ENCODE measurements at places on chromosomes 2 and 18.
A peak's percentile ranks its signal among the peaks of the same experiment; 100 is the strongest.

DNA sequence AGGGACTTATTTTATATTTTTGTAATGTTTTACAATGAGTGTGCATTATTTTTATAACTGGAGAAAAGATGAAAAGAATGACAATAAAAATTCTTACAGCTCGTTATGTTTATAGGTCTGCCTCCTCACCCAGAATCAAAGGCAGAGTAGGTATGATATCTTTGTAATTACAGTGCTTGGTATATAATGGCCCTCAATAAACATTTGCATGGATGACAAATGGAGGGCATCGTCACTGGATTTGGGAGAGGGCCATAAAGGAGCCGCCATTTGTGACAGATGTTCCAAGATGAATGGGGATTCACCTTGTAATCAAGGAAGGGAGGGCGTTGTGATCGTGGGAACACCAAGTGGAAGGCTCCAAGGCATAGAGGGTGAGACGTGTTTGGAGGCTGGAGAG lies 22.6 kb upstream of the GIGYF2 start:
- DNase-seq = no peak

- no peak for DNase-seq
Measured at GRCh38 chr2:65079017-65079416, 22.8 kb downstream of the CEP68 start.

DNA sequence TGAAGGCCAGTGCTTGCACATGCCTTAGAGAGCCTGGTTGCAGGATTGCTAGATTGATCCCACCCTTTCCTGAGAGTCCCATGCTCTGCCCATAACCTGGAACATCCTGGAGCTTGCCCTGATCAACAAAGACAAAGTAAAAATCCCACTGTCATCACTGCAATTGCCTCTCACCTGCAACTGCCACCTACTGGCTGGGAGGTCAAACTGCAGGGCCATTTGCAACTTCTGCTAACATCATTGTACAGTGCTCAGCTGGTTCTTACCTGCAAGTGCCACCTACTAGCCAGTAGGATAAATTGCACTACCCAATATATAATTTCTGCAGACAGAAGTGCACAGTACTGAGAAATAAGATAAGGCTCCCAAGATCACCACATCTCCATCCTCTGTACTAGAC lies 947.5 kb downstream of the CPS1 start:
- DNase-seq = no peak

DNA sequence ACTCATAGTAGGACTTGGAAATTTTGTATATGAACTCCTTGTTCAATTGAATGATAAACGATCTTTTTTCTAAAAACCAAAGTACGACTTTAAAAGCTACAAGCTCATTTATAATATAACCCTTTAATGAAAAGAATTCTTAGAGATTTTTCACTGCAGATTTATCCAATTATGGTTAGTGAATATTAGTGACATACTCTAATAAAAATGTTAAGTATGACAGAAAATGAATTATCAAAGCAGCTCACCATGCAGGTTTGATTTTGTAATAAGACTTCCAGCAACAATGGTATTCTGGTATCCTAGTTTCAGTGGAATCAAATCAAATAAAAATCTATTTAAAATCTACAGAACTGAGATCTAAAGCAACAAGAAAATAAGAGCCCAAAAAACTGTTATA lies 38.5 kb downstream of the PRPF40A start:
- DNase-seq = no peak

DNA sequence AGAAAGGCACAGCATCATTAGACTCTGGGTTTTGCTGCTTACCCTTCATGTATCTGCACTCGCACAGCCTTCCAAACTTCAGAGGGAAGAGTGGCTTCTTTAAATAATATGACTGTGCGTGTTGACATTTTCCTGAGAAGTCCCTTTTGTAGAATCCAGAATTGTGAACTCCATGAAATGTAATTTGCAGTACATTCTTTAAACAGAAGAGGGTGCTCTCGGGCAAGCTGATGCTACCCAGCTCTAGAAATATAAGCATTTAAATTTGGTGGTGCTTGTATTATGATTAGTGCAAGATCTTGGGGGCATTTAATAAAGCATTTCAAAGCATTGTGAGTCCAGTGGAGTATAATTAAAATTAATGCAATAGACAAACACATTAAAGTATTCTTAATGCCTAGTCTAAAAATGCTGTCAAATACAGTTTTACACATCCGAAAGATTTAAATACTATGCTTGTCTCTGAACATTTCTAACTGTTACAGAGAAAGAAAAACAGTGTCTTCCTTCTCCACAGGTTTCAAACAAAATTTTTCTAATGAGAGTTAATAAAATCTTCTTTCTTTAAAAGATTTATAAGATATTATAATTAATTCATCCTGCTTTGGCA lies 17.3 kb upstream of the GTF2A1L start:
- DNase-seq = peak; percentile 66

GRCh38 chr2:207238831-207239701 lies 73.3 kb upstream of the KLF7 start:
- no peak for DNase-seq

DNA sequence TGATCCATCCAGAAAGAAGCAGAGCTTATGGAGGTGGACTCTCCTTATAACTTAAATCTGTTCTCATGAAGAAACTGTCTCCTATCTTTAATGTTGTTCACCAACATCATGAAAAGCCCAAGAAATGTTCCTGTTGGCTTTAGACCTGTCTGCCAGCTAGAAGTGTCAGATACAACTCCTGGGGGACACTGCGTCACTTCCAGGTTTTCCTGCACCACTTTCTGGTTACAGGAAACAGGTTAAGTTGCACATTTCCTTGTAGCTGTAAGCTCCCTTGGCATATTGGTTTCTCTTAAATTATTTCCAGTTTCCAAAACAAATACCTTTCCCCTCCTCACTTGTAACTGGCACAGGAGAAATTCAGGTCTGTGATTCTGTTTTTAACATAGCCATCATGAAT lies 2.9 kb downstream of the CEP68 start:
- no peak for DNase-seq

GRCh38 chr2:158600155-158600802 lies 143.5 kb downstream of the PKP4 start:
- no peak for DNase-seq

GRCh38 chr2:85826990-85827878 lies 61.6 kb downstream of the ST3GAL5 start:
- peak; percentile 82 for DNase-seq

DNA sequence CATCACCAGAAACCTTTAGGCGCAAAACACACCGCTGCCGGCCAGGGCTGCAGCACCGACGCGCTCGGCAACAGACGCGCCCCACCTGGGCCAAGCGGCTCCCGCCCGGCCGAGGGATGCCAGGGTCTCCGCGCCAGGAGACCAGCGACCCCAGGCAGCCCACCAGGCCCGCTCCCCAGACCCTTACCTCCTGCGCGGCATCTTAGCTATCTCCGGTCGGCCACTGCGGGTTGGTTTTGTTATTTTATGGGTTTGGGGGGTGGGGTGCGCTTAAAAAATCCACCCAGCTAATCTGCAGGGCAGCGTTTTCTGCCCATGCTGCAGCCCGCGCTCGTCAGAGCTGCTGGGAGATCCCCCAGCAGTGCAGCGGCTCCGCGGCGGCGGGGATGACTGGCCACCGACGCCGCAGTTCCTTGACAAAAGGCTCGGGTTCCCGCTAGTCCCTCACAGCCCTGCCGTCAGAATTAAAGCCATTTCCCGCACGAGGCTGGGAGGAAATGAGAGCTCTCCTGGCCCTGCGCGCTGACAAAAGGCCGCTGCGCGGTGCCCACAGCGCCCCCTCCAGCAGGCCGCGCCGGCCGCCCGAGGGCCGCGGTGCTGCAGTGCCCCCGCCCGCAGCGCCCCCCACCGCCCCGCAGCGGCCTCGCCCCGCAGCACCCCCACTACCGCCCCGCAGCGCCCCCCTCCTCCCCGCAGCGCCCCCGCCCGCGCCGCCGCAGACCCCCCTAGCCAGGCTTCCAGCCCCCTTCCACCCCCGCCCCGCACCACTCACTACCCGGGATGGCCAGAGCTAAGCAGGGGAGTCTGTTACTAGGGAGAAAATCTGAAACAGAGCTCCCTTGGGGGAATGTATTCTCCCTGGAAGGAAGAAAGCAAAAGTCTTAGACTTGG lies at the start of gene ADD2:
Gene ADD2, minus strand, starts transcription at position 502 of the 891 bp plus-strand sequence. CDS start 61,792 bp downstream, outside the sequence.
- peak; percentile 40 for DNase-seq

DNA sequence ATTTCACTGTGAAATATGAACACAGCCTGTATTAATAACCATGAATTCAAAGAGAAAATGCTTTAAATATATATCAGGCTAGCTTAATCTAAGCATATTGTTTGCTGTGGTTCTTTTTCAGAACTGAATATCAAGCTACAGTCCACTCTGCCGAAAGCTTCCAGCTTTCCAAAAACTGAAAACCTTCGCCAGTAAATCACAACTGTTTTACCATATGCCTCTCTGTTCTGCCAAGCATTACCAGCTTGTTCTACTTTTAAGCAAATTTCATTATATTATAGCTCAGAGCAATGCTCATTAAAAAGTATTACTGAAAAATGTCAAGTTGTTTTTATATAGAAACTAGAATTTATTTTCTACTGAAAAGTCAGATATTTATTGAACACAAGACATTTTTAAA lies 277.4 kb downstream of the NRXN1 start:
- DNase-seq = no peak

GRCh38 chr2:72132981-72133720 lies 14.5 kb downstream of the CYP26B1 start:
- peak; percentile 26 for DNase-seq

DNA sequence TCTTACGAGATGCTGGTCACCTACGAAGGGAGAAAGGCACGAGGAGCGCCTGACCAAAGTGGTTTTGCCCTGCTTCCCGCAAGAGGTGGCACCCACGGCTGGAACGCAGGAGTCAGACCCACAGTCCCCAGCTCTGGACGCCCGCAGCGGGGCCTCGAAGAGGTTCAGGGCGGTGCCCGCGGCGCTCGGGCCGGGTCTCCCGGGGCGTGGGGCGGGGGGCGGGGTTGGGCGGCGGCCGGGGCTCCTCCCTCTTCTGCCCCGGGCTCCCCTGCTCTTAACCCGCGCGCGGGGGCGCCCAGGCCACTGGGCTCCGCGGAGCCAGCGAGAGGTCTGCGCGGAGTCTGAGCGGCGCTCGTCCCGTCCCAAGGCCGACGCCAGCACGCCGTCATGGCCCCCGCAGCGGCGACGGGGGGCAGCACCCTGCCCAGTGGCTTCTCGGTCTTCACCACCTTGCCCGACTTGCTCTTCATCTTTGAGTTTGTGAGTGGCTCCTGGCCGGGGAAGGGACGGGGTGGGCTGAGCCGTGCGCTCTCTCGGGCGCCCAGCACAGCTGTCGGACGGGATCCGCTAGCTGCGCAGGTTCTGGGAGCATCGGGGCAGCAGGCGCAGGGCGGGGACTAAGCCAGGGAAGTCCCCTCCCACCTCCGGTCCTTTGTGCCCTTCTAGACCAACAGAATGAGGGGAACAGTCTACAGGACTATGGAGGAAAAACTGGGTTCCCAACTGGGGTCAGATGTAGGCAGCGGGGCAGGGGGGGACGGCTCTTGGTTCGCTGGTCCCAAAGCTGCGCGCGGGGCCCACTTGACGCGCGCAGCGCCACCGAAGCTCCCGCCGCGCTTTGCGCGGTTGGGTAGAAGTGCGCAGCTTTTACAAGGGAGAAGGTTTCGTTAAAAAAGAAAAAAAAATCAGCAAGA lies at the start of gene MAL:
Gene MAL, plus strand, starts transcription at position 303 of the 914 bp plus-strand sequence. Its CDS starts 85 bp downstream, at position 388.
- DNase-seq = no peak

GRCh38 chr18:28584731-28585130 lies 407.8 kb upstream of the CDH2 start:
- no peak for DNase-seq

- DNase-seq = peak; percentile 94
Measured at GRCh38 chr2:27428978-27429541, 629 bp downstream of the NRBP1 start.

- no peak for DNase-seq
Measured at GRCh38 chr2:102735416-102736109, 26.3 kb upstream of the TMEM182 start.

DNA sequence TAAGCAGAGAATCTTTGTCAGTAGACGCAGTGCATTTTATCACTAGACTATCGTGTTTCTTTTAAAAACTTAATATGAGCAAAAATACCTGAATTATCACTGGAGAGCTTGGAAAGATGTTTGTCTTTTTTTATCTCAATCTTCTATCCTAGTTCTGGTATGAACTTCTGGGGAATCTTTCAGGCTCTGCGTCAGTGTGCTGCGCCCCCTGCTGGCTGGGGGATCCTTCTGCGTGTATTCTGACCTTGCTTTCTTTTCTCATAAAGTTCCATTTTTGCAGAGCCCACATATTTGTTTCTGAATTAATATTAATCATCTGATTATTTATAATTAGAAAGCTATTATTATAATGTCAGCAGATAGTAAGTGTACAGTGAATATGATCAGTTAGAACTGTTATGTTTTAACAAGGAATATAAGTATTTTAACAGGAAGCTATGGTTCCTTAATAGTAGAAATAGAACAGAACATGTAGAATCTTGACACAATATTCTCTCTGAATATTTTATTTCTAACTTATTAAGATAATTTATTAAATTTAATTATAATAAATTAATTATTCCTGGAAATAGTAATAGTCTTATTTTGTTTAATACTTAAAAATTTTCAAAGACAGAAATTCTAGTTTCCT lies 945.0 kb upstream of the CRIM1 start:
- peak; percentile 76 for DNase-seq

DNA sequence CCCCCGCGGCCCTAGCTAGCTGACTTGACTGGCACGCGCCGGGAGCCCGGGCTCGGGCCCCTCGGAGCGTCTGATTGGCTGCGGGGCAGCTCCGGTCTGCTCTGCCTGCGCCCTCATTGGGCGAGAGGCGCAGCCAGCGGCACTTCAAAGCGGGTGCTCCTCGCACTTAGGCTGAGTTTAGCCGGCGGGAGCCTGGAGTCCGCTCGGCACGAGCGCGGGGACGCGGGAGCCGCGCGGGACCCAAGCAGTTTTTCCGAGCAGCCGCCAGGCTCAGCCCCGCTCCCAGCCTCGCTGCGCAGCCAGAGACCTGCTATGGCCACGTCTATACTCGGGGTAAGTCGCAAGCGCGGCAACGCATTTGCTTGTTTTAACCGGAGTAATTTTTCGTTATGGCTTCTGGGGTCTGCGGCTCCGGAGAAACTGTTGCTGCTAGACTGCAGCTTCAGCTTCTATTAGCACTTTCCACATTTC lies at the start of gene SP9:
Gene SP9, plus strand, starts transcription at position 174 of the 471 bp plus-strand sequence. Its CDS starts 139 bp downstream, at position 313.
- DNase-seq = peak; percentile 83

Measured in Caco-2 (cell line).